ENCODE measurements at places on chromosomes 2 and 18. TPM values are rescaled to one million over a fixed set of nuclear protein-coding genes. Genes with fewer than 3 reads are reported as not detected.

- DNase-seq: no peak
Measured at GRCh38 chr2:147631294-147631693, 213.5 kb upstream of the ACVR2A start.

DNA sequence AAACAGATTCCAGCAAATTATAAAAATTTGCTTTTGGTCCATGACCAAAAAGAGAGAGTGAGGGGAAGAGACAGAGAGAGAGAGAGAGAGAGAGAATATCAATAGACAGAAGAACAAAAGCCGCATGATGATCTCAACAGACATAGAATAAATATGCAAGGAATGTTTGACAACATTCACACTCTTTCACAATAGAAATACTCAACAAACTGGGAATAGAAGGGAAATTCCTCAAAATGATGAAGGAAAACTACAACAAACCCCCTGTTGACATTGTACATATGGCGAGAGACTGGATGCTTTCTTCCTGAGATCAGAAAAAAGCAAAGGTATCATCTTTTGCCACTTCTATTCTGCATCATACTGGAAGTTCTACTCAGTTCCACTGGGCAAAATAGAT lies 309.7 kb downstream of the RAD51AP2 start:
- DNase-seq: no peak

- no peak for DNase-seq
Measured at GRCh38 chr2:162972383-162972782, 133.8 kb upstream of the KCNH7 start.

DNA sequence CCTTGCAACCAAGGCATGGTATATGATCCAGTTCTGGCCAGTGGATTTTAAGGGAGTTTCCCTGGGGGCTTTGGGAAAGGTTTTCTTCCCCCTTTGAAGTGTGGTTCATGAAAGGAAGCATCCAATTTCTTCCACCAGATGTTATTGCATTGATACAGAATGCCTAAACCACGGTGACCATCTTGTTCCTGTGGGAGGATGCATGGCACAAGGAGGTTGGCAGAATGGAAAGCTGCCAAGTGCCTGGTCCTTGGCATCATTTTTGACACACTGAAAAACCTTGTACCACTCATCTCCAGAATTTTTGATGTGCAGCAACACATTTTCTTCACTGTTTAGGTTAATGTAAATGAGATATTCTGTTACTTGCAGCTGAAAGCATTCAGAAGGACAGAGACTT lies 55.2 kb upstream of the CXCR4 start:
- no peak for DNase-seq

- no peak for DNase-seq
Measured at GRCh38 chr2:149487189-149487588, 100.4 kb downstream of the MMADHC start.

GRCh38 chr2:59680863-59681262 lies 872.6 kb downstream of the BCL11A start:
- DNase-seq: no peak

GRCh38 chr2:3214065-3214464 lies 163.6 kb downstream of the EIPR1 start:
- DNase-seq: no peak

- no peak for DNase-seq
Measured at GRCh38 chr18:41444943-41445342, 510.1 kb upstream of the PIK3C3 start.

The MLPH gene
- total RNA-seq: not detected
